ENCODE measurements at places on chromosomes 1 and 21. TPM values are rescaled to one million over a fixed set of nuclear protein-coding genes. Genes with fewer than 3 reads are reported as not detected.

Gene PROX1
- polyA plus RNA-seq, result 0.45 TPM

Gene NHLH1
- 0.16 TPM for polyA plus RNA-seq

Gene LCE1F
- not detected for polyA plus RNA-seq

Gene SLAMF9
- 0.19 TPM for polyA plus RNA-seq

All from SK-N-SH (cell line).